Activated CD4-positive, alpha-beta T cell treated with anti-CD3 and anti-CD28 coated beads, Interleukin-10, Interleukin-2, amounts not matched to agents 100 ng/mL and 50 ng/mL, durations not matched to agents 16 hours and 8 hours (primary cell): ENCODE measurements at places on chromosomes 7 and 10.
A peak's percentile ranks its signal among the peaks of the same experiment; 100 is the strongest.

- no peak for DNase-seq
Observed at GRCh38 chr7:25091779-25092178, 33.3 kb downstream of the CYCS start.

DNA sequence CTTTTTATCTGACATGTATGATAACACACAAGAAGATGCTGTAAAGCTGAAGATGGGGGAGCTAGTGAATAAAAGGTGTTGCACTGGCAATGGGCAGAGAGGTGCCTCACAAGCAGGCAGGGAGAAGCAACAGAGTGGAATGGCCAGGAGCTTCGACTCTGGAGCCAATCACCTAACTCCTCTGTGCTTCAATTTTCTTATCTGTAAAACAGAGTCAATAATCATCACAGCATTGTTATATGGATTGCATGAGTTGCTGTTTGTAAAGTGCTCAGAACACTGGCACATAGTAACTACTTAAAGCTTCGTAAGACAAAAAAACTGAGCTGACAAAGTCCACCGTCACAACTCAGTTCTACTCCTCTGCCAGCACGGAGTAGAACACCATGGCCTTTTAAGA, 254.2 kb upstream of the POM121L12 start:
- no peak for DNase-seq

DNA sequence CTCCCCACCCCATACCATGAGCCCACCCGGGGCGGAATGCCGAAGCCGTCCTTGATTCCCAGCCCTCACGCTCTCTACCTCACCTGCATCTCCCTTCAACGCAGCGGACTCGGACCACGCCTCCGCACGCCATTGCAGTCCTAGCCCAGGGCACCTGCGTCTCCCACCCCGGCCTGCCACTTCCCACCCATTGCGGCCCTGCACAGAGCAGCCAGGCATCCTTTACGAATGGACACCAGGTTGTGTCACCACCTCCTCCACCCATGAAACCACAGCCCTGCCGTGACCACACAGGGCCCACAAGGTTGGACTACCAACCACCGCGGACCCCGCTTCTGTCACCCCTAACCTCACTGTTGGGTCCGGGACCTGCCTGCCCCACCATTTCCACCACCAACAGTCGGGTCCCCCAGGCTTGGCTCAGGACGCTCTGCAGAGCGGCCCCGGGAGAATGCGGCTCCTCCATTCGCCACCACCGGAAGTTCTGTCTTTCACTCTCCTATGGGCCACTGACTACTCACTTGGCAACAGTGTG, 232.5 kb downstream of the MAD1L1 start:
- DNase-seq, result no peak

DNA sequence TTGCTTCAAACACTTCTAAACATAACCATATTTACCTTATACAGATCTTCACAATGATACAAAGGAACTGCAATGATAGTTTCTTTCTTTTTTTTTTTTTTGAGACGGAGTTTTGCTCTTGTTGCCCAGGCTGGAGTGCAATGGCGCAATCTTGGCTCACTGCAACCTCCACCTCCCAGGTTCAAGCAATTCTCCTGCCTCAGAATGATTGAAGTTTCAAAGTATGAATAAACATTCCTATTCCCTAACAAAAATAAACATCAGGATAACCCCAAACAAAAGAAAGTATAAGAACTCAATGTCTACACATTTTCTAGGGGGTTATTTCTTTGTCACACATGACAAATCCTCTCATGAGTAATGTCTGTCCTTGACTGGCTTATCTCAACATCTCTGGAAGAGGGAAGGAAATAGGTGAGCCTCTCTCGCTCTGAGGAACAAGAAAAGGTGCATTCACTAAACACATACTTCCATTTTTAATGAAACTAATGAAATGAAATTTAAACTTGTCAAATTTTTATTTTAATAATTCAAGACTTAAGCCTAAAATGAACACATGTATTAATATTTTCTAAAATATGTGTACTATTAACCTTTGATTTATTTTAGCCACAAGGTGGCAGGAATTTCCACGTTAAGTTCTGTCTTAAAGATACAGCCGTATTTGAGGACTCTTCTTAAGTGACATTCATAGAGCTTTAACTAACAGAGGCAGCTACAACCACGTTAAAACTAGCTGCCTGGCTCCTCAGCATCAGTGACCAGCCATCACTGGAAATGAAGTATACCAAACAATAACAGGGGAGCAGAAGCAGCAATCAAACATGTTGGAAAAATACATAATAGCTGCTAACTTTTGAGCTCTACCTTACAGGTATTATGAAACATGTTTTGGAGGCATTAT, 58.3 kb downstream of the MALSU1 start:
- peak; percentile 56 for DNase-seq

- no peak for DNase-seq
Observed at GRCh38 chr7:133649593-133649992, 396.7 kb downstream of the EXOC4 start.

DNA sequence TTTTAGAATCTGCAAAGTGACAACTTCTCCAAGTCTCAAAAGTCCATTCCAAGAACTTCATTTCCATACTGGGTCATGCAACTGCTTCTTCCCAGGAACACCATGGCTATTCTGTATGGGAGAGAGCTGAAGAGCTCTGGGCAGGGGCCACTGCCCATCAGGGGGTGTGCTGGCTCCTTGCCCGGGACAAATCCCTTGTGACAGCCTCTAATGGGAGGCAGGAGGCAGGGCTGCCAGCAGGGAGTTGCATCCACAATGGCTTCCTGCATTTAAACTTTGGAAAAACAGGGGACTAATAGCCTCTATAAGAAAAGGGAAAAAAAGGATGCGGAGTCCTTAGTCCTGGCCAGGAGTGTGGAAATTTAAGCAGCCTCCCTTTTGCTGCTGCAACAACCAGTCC, 18.4 kb upstream of the FRMD4A start:
- DNase-seq, result no peak

DNA sequence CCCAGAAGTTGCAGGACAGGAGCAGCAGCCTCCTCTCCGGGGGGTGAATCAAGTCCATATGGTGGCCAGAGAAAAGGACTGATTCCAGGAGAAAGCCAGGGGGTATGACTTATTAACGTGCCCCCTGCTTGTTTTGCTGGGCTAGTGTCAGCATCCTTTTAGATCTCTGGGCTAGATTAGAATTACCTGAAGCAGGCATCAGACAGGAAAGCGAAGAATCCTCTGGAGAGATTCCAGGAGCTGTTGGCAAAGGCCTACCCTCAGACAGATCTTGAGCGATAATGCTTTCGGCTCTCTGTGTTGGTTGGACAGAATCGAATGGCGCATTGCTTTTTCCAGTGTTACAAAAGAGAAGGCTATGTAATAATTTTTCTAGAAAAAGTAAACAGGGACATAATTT, 164.0 kb upstream of the GLI3 start:
- DNase-seq, result no peak

DNA sequence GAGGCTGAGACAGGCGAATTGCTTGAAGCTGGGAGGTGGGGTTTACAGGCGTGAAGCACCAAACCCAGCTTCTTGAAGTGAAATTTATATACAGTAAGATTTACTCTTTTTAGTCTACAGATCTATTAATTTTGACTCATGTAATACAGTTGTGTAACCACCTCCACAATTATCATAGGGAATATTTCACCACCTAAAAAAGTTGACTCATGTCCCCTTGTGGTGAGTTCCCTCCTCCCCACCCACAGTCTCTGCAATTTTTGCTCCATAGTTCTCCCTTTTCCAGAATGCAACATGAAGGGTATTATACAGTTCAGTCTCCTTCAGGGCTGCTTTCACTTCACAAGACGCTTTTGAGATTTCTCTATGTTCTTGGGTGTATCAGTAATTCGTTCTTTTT, 156.8 kb downstream of the FAM107B start:
- no peak for DNase-seq

- DNase-seq, result no peak
Observed at GRCh38 chr10:21368728-21369425, 156.6 kb downstream of the SKIDA1 start.

DNA sequence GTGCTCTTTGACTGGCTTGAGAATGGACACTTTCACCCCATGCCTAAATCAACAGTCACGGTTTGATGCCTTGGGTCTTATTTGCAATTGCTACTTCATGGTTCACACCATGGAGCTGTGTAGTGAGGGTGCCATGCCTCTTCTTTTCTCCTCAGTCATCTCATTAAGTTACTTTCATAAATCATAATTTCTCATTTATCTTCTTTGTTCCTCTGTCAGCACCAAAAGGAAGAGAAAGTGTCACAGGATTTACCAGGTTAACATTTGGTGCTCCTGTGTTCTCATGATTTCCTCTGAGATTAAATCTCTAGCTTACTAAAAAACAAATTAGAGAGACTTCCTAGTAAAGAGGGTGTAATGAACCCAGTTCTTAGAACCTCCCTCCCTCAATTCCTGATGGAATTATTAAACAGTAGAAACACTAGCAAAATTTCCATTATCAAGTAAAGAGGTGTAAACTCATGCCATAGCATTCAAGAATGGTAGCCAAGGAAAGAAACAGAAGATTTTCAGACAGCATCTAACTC, 75.7 kb downstream of the RAMP3 start:
- DNase-seq, result no peak

GRCh38 chr10:83543691-83544462, 595.4 kb upstream of the GHITM start:
- DNase-seq, result no peak

DNA sequence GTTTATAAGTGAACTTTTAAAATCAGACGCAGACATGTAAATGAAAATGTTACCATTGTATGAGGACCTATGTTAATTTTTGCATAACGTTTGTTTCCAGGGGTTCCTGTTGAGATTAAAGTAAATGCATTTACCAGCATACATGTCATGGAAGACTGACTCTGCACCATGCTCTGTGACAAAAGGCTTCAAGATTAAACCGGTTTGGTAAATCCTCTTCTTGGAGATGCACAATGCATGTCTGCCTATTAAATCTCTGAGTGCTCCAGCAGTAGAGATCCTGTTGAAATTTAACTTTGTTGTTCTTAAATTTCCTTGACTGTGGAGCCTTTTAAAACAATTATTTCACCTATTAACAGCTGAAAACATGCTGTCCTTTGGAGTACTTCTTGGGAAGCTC, 36.5 kb upstream of the JAZF1 start:
- no peak for DNase-seq

GRCh38 chr10:4070184-4070583, 285.2 kb upstream of the KLF6 start:
- DNase-seq, result no peak

DNA sequence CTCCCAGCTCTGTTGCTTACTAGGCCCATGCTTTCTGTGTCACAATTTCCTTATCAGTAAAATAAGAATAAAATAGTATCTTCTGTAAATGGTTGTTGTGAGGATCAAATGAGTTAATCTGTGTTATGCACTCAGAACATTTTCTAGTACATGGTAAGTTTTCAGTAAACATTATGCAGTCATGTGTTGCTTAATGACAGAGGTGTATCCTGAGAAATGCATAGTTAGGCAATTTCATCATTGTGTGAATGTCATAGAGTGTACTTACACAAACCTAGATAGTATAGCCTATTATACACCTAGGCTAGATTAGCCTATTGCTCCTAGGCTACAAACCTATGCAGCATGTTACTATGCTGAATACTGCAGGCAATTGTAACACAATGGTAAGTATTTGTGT, 4.4 kb downstream of the PTTG1IP2 start:
- DNase-seq, result no peak

DNA sequence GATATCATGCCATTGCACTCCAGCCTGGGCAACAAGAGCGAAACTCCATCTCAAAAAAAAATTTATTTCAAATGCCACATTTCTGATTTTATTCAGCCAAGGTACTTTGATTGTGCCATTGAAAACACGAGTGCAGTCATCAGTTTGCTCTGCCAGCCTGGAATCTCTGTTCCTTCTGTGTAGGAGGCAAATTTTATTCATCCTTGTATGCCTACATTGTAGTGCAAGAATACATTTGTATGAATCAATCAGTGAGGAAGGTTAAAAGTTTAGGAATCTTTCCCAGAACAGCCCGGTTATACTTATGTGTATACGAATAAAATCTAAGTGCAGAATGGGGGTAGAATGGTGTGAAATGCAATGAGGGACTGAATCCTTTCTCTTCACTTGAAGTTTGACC, 886 bp upstream of the TET1 start:
- no peak for DNase-seq

GRCh38 chr10:11218395-11218794, 200.7 kb downstream of the CELF2 start:
- peak; percentile 52 for DNase-seq

GRCh38 chr10:97762056-97762455, 9.7 kb downstream of the SFRP5 start:
- no peak for DNase-seq

GRCh38 chr7:92621026-92621540, 30.9 kb upstream of the FAM133B start:
- DNase-seq, result peak; percentile 92

- no peak for DNase-seq
Observed at GRCh38 chr10:1393481-1393880, 337.3 kb downstream of the WDR37 start.

DNA sequence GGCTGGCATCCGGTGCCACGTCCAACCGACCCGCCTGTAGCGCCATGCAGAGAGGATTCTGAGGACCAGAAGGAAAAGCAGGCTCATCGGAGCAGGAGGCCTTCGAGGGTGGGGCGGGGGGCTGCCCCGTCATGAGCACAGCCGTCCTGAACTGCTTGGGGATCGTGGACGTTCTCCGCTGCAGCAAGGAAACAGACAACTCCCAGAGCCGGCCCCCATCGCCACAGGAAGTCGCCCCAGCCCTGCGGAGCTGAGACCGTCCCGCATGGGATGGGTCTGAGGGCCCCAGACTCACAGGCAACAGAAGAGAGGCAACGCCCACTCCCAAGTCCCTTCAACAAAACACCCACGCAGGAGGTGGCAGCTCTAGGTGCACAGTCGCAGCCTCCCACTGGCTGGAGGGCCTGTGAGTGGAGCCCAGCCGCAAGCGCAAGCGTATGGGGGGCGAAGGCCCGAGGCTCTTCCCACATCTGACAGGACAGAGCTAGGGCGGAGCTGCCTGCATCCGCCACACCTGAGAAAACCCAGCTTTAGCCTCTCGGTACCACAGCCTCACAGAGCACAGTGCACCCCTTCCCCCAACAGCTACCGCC, 64.7 kb upstream of the TNRC18 start:
- no peak for DNase-seq

GRCh38 chr7:28695300-28696295, 262.5 kb downstream of the TRIL start:
- DNase-seq, result no peak

GRCh38 chr7:74494076-74494548, 40.4 kb downstream of the GTF2IRD1 start:
- DNase-seq, result no peak

DNA sequence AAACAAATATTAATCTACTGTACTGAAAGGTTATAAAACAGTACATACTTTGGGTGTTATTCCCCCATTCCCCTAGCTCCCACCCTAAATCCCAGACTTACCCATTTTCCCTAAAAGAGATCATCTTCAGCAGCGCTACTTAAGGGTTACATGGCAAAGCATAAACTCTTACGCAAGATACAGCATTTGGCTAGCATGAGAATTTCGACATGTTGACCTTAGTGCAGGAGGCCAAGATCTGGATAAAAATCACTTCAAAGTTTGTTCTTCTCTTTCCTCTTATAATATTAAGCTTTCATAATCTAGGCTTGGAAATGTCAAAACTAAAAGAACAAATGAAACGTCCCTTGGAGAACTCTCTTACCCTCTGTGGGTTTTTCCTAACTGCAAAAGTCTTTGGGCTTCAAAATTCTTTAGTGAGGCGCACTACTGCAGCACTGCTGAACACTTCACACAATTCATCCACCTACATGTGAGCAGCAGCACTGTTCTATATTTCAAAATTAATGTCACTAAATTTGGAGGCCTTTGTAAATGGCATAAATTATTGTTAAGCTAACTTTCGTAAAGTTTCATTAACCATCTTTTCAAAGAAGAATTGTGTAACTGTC, 59.5 kb upstream of the PDLIM1 start:
- no peak for DNase-seq

GRCh38 chr7:96187735-96188134, 134.2 kb downstream of the SLC25A13 start:
- DNase-seq, result no peak
